ENCODE measurements at places on chromosomes 12 and 14.

DNA sequence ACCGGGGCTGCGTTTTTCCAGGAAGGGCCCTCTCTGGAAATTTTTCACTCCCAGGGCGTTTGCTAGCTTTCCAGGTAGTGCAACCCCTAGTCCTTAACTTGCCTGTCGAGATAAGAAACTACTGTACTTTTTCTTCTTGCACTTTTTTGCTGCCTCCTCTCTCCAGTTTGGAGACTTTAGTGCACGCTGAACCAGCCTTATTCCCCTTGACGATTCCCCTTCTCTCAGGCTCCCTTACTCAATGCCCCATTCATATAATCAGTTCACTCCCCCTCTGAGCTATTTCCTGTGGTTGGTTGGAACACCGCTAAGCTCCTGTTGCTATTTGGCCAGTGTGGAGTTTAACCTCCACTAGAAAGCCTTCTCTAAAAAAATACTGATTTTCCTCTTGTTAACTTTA, 682 bp downstream of the CREBL2 start:
- no peak for DNase-seq

- no peak for DNase-seq
Measured at GRCh38 chr14:89141862-89142261, 275.2 kb downstream of the FOXN3 start.

DNA sequence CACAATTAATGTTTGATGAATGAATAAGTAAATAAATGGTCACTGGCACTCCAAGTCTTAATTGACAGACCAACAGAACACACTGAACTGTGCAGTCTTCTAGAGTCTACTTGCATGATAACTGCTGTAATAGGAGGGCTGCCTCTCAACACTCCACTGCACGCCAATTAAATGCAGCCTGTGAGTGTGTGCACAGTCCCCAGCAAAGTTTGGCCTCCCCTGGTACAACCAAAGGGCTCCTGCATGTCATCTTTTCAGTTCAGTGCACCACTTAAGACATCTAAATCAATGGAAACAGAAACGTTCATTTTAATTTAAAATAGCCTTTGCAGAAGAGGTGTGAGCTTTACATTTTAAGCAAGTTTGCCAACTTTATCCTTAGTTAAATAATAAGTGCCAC, 121.7 kb upstream of the USP15 start:
- DNase-seq, result no peak

GRCh38 chr12:812950-813349, 60.6 kb downstream of the WNK1 start:
- no peak for DNase-seq

DNA sequence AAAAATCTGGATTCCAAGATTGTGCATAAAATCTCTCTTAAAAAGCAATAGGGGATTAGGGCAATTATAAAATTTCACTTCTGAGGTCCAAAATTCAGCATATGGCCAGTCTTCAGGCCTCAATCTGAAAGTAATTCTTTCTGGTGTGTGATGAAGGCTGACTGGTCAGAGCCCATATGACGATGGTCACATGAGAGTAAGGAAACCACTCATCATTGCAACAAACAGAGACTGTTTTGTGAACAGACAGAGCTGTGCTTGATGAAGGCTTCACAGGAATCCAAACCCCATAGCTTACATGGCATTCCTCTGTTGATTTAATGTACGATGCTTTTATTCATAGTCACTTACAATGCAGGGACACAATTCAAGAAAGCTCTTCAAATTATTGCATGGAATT, 238.1 kb downstream of the APAF1 start:
- no peak for DNase-seq

All from glutamatergic neuron (in vitro differentiated cells).